ENCODE measurements at places on chromosomes 11 and 22.

GRCh38 chr11:45807792-45808238 lies 2.9 kb downstream of the SLC35C1 start:
- DNase-seq: no peak

DNA sequence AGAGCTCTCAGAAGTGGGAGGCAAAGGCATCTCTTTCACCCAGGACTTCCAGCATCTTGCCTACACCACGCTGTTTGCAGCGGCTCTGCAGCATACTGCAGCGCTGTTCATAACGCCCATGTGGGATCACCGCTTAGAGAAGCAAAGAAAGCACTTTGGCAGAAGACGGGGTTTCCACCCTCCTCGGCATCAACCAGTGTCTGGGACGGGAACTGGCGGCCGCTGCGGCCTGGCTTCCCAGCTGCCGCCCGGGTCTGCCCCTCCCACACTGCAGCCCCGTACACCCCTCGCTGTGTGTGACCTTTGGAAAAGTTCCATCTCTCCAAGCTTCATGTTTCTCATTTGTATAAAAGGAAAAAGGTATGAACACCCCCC lies 545 bp upstream of the TIRAP start:
- peak; percentile 75 for DNase-seq

DNA sequence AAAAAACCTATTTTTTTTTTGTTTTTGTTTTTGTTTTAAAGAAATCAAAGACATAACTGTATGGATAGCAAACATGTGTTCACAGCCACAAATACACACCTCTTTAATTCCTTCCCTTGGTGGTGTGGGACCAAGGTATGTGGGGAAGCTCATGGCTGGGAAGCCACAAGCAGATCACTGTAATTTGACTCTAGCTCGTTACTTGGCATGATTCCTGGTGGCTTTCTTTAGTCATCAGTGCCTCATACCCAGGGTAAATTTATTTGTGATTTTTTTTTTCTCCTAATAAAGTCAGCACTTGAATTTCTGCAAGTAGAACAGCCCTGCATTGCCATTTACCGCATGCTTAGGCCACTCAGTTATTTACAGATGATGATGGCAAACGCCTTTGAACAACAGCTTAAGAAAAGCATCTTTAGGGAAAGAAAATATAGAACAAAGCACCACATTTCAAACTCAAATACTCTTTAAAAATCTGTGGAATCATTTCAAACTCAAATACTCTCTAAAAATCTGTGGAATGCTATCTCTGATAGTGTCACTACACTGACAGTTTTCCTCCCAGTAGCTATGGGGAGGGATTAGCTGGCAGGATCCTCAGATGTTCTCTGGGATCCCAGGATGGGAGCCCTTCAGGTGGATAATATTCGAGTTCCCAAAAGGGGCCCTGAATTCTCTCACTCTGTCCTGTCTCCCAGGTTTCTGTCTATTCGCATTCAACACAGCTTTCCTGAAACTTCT lies 687.2 kb downstream of the OPCML start:
- DNase-seq: peak; percentile 62

GRCh38 chr11:87030458-87031054 lies 7.2 kb upstream of the TMEM135 start:
- no peak for DNase-seq

GRCh38 chr11:79436919-79437277 lies 3.9 kb downstream of the TENM4 start:
- DNase-seq: no peak

DNA sequence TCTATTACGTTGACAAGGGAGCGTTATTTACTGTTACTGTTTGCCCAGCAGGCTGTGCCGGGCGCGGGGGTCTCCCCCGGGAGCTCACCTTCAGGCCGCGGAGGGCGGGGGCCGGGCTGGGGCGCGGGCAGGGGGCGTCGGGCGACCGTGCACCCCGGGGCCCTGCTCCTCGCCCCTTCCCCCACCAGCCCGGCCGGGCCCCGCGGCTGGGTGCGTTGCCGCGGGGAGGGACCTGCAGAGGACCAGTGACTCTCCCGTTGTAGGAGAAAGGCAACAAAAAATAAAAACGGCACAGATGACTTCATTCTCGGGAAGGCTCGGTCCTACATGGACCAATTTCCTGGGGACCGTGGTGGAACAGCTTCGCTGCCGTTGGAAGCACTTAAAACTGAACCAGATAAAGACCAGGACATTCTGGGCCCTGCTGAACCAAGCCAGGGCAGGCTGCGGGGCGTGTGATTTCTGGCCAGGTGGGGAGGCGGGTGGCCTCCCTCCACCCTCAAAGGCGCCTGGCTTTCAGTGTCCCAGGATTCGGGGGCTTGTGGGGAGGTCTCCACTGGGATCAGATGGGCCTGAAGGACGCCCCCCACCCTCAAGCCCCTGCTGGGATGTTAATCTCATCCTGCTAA lies 57.4 kb downstream of the IGLL1 start:
- DNase-seq: peak; percentile 58

Measured in tongue (tissue), 3 donors.